ENCODE measurements at places on chromosomes 6 and 20.

DNA sequence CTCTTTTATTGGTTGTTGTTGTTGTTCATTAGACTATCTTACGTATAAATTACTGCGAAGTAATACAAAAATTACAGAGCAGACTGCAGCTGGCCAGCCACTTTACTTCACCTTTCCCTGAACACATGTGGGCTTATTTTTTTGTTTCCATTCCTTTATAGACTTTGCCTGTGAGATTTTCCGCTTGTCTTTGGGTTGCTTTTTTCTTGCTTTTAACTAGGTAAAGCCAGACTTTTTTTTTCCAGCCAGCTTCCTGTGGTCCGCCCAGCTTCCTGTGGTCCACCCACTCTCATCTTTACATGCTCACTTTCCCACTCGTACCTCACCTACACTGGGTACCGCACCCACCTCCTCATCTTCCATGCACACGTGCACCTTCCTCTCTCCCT, 79.0 kb downstream of the IPCEF1 start:
- DNase-seq, result no peak

GRCh38 chr6:51429017-51429712, 610.5 kb downstream of the TFAP2B start:
- no peak for DNase-seq

- DNase-seq, result no peak
These were observed 8.5 kb upstream of the UBD start for GRCh38 chr6:29567991-29568390.

DNA sequence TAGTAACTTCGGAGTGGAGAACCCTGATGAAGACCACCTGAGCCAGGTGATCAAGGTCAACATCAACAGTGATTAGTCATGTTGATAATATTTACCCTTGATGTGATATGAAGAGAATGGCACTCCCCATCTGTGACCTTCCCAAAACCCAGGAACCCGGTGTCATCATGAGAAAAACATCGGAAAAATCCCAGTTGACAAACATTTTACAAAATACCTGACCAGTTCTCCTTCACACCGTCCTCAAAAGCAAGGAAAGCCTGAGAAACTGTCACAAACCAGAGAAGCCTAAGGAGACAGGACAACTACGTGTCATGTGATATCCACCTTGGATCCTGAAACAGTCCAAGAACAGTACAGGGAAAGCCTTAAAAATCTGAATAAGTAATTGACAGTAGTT, 197.3 kb downstream of the ZMYND8 start:
- no peak for DNase-seq

DNA sequence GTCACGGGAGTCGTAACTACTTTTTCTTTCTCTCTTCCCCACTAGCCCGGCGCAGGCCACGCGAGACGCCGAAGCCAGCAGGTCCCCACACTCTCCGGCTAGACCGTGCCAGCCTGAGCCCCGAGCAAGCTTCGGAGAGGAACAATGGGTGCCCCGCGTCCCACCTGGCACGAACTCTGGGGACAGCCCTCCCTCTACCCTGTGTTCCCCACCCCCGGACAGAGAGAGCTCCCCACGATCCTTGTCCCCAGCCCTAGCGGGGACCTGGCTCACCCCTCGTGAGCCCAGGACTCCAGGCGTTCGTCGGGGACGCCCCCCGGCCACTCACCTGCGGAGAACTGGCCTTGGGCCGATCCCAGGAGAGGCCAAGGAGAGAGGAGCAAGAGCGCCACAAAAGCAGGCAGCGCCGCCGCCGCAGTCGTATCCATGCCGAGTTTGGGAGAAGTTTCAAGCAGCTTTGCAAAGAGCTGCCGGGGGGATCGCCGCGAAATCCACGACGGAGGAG, 416 bp downstream of the PTPRK start:
- DNase-seq, result no peak

DNA sequence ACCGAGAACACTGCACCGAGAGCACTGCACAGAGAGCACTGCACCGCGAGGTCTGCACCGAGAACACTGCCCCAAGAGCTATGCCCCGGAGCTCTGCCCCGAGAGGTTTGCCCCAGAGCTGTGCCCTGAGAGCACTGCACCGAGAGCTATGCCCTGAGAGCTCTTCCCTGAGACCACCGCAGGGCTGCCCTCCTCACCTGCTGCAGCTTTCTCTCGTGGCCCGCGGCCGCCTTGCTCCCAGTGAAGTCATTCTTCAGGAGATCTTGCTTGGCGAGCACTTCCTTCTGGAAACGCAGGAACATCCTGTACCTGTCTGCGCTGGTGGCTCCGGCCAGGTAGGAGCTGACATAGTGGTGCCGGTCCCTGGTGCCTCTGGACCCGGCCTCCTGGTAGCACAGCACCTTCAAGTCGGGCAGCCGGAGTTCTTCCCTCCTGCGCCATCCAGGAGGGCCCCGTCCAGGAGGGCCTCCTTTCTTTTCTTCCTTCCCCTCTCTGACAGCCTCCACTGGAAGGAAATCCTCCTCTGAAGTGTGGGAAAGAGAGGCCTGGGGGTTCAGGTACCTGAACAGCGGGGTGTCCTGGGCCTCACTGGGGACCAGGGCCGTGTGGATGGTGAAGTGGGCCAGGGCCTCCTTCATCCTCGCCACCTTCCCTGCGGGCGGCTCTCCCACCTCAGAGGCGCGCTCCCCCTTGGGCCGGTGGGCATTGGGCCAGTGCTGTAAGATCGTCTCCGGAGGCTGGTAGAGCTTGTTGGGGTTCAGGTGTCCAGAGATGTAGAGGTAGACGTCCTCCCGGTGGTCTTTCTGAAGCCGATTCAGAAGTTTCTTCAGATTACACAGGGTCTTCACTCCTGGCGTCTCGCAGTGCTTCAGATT, 7.8 kb downstream of the C6orf118 start:
- DNase-seq, result no peak

DNA sequence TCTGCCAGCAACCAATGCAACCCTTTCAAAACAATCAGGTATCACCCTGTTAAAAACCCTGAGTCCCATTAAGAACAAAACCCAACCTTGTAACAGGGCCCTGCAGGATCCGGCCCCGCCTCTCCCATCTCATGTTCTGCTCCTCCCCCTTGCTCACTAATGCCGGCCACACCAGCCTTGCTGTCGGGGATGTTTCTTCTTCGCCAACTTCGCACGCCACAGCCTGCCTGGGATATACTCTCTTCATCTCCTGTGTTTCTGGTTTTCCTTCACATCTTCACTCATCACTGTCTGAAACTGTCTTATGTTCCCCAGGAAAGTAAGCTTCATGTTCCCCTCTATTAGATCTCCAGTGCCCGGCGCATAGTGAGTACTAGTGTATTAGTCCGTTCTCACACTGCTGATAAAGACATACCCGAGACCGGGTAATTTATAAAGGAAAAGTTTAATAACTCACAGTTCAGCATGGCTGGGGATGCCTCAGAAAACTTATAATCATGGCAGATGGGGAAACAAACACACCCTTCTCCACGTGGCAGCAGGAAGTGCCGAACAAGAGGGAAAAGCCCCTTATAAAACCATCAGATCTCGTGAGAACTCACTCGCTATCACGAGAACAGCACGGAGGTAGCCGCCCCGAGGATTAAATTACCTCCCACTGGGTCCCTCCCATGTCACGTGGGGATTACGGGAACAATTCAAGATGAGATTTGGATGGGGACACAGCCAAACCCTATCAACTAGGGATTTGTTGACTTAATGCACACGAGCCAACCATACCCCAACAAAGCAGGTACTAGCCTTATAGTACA, 5.1 kb downstream of the TP53RK start:
- peak; percentile 84 for DNase-seq

DNA sequence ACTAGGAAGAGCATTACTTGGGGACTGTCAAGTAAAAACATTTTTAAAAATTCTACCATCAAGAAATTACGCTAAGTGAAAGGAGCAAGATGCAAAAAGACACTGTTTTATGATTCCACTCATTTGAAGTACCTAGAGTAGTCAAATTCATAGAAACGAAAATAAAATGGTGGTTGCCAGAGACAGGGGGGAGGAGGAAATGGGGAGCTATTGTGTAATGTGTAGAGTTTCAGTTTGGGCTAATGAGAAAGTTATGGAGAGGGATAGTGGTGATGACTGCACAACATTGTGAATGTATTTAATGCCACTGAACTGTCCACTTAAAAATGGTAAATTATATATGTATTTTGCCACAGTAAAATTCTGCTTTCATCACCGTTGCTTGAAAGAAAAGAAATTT, 83.8 kb downstream of the UST start:
- DNase-seq, result no peak

Measured in fibroblast of skin of abdomen (primary cell).